ENCODE measurements at places on chromosomes 3 and 15. TPM values are rescaled to one million over a fixed set of nuclear protein-coding genes. Genes with fewer than 3 reads are reported as not detected.

DNA sequence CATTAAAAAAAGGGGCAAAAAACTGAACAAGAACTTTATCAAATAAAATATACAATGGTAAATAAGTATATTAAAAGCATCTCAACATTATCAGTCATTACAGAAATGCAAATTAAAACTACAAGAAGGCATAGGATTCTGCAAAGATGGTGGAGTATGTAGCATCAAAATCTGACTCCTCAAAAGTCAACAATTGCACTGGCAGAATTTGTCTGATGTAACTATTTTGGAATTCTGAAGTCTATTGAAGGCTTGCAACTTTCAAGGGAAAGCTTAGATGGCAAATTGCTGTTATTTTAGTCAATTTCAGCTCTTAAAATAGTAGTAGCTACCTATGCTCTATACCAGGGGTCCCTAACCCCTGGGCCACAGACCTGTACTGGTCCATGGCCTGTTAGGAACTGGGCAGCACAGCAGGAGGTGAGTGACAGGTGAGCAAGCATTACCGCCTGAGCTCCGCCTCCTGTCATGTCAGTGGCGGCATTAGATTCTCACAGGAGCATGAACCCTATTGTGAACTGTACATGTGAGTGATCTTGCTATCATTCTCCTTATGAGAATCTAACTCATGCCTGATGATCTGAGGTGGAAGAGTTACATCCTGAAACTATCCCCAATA lies 107.6 kb downstream of the TGFBR2 start:
- H3K36me3 ChIP-seq = no peaks in the 10 kb centered on the region
- DNase-seq = no peak
- no peaks in the 10 kb centered on the region for H3K27me3 ChIP-seq
- H3K4me1 ChIP-seq = no peaks in the 10 kb centered on the region

GRCh38 chr15:71538181-71538580 lies 272.2 kb upstream of the NR2E3 start:
- no peak overlapping the region for H3K27ac ChIP-seq
- no peak overlapping the region for H3K4me3 ChIP-seq
- DNase-seq = no peak
- H3K4me1 ChIP-seq = no peaks in the 10 kb centered on the region
- H3K27me3 ChIP-seq = no peaks in the 10 kb centered on the region
- no peaks in the 10 kb centered on the region for H3K36me3 ChIP-seq

DNA sequence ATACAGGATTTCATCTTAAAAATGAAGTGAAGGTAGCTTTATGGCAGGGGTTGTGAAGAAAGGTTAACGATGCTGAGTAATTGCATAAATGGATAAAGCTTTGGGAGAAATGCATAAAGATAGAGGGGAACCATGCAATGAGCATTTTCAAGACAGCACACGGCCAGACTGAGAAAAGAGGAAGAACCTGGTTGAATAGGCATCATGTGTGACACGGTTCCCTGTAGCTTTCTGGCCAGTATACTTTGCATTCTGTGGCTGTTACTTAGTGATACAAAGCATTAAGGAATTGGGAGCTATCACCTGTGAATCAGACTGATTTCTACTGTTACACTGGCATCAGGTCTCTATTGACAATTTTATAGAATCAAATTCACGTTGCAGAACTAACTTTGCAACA lies 33.3 kb downstream of the NR2C2 start:
- no peak overlapping the region for H3K27ac ChIP-seq
- H3K27me3 ChIP-seq = no peaks in the 10 kb centered on the region
- H3K4me1 ChIP-seq = no peaks in the 10 kb centered on the region
- DNase-seq = no peak
- H3K4me3 ChIP-seq = no peak overlapping the region
- peaks cover 10% of the 10 kb centered on the region for H3K36me3 ChIP-seq

DNA sequence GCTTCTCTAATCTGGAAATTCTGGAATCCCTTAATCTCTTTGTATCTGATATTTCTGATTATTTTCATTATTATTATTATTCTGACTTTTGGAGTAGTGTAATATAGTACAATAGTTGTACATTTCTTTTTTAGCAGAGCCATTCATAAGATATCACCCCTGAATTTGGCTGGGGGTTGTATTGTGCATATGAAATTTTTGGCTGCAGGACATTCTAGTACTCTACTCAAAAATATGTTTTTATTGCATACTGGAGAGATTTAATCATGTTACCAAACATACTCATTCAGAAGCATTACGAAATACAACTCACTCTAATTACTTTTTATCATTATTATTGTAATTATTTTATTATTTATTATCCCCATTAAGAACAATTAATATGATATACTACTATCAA lies 589.7 kb upstream of the KCNMB2 start:
- peaks cover 20% of the 10 kb centered on the region for H3K4me1 ChIP-seq
- no peaks in the 10 kb centered on the region for H3K36me3 ChIP-seq
- no peaks in the 10 kb centered on the region for H3K27me3 ChIP-seq
- H3K27ac ChIP-seq = no peak overlapping the region
- H3K4me3 ChIP-seq = no peak overlapping the region
- no peak for DNase-seq

DNA sequence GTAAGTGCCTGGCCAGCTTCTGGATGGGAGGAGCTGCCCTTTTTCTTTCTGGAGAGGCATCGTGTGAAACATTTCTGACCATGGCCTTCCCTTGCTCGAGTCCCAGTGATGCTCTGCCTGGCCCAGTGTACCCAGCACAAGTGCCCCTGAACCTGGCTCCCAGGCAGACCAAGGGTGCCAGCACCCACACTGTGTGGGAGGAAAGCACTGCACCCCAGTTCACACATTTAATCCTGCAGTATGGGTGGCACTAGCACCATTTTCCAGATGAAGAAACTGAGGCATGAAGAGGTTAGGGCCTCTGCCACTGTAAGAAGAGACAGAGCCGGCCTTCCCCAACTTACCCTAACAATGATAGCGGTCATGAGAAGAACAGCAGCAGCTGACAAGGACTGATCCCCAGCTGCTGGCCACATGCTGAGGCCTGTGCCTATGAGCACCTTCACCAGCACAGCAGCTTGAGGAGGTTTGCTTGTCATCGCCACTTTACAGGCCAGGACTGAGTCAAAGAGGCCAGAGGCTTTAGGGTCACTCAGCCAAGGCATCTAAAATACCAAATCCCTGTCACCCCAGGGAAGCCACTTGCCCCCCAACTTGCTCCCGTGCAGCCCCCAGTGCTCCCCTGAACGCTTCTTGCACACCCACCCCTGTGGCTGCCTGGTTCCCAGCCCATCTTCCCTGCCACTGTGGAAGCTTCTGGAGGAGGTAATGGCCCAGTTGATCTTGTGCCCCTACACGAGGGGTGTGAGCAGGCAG lies 15.0 kb downstream of the PRR23E start:
- no peaks in the 10 kb centered on the region for H3K4me1 ChIP-seq
- H3K27me3 ChIP-seq = no peaks in the 10 kb centered on the region
- H3K36me3 ChIP-seq = no peaks in the 10 kb centered on the region
- no peak for DNase-seq
- no peak overlapping the region for H3K4me3 ChIP-seq

GRCh38 chr3:38545550-38545949 lies 49.4 kb downstream of the EXOG start:
- H3K4me1 ChIP-seq = no peaks in the 10 kb centered on the region
- H3K36me3 ChIP-seq = no peaks in the 10 kb centered on the region
- no peak overlapping the region for H3K4me3 ChIP-seq
- H3K27ac ChIP-seq = no peak overlapping the region
- H3K27me3 ChIP-seq = no peaks in the 10 kb centered on the region

DNA sequence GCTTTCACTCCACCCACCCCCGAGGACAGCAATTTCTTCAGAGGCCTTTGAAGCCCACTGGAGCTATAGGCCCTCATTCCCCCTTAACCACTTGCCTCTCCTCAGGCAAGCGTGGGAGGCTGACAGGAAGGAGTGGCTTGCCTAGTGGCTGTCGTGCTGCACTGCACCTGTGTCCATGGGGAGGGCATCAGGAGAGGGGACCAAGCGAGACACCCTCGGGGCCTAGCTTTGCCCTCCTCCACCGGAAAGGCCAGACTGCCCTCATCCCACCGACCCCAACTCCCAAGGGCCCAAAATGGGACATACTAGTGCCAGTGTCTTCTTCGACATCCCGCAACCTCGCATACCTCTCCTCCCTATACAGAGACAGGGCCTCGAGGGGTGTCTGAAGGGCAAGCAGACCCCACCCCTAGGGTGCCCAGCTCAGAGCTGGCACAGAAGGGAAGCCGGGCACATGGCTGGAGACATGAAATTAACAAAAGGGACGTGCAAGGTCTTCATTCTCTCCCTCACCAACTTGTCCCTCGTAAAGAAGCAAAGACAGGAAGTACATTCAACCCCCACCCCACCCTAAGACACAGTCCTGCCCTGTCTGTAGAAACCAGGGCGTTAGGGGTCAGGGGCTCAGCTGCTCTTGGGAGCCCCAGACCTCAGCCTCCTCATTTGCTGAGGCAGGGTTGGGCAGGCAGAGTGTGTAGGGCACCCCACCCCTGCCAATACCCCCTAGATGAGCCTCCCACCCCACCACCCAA lies 24.3 kb downstream of the VIPR1 start:
- H3K4me3 ChIP-seq = no peak overlapping the region
- peak overlapping the region; percentile 55 for H3K27ac ChIP-seq
- peaks cover 80% of the 10 kb centered on the region for H3K4me1 ChIP-seq

DNA sequence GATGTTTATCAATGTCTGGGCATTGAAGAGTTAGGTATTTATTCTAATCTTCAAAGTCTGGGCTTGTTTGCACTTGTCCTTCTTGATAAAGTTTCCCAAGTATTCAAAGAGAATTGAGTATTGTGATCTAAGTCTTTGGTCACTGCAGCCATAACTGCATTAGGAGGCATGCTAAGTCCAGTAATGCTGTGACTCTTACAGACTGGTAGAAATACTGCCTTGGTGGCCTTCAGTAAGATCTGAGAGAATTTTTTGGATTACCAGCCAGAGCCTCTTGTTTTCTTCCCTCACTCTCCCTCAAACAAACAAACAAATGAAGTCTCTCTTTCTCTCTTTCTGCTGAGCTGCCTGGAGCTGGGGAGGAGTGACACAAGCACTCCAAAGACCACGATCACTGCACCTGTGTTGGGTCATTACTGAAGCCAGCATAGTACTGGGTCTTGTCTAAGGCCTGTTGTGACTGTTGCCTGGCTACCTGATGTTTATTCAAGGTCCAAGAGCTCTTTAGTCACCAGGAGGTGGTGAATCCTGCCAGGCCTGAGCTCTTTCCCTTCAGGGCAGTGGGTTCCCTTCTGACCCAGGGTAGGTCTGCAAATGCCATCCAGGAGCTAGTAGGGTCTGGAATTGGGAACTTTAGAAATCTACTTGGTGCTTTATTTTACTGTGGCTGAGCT lies 14.8 kb upstream of the RBP2 start:
- H3K4me3 ChIP-seq = no peak overlapping the region
- H3K36me3 ChIP-seq = no peaks in the 10 kb centered on the region
- H3K4me1 ChIP-seq = no peaks in the 10 kb centered on the region
- H3K27me3 ChIP-seq = no peaks in the 10 kb centered on the region
- DNase-seq = no peak

DNA sequence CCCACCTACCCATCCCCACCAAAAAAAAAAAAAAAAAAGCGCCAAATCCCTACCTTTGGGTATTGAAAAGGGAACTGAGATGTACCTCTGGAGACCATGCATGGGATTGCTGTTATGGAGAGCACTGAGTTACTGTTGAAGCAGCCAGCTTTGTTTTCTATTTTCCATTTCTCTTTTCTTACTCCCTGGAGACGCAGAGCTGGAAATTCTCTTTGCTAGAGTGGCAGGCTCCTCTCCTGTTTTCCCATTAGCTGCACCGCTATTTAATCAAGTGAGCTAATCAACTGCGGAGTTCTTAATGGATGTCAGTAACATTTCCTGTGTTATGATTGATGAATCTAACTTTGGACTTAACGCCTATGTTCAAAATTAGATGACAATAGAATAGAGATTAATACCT lies 136.1 kb upstream of the LMCD1 start:
- no peaks in the 10 kb centered on the region for H3K4me1 ChIP-seq
- no peak for DNase-seq
- no peaks in the 10 kb centered on the region for H3K36me3 ChIP-seq
- H3K27ac ChIP-seq = no peak overlapping the region
- H3K4me3 ChIP-seq = no peak overlapping the region

DNA sequence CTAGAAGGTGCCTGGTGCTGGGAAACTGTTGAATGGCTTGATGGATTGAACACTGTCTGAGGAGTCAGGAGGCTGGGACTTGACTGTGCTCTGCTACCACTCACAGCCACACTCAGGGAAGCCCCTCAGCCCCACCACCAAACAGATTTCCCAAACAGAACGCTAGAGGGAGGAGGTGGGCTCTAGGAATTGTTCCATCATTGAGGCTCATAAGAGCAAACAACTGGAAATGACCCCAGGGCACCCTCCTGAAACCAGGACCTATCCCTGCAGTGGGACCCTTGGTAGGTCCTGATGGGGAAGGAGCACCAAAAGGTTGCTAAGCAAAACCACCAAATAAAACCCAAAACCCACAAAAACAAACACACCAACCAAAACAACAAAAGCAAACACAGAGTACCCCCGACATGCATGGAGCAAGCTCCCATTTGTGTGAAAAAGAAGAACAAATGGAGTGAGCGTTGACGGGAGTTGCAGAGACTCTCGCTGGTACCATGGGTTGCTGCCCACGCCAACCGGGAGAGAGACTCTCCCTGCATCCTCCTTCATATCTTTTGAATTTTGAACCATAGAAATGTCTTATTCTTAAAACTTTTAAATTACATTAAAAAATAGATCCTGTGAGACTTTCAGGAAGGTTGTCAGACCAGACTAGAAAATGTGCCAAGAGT lies 45.6 kb downstream of the ABTB1 start:
- no peak overlapping the region for H3K27ac ChIP-seq
- H3K27me3 ChIP-seq = peaks cover 6% of the 10 kb centered on the region
- H3K36me3 ChIP-seq = no peaks in the 10 kb centered on the region
- no peak overlapping the region for H3K4me3 ChIP-seq

DNA sequence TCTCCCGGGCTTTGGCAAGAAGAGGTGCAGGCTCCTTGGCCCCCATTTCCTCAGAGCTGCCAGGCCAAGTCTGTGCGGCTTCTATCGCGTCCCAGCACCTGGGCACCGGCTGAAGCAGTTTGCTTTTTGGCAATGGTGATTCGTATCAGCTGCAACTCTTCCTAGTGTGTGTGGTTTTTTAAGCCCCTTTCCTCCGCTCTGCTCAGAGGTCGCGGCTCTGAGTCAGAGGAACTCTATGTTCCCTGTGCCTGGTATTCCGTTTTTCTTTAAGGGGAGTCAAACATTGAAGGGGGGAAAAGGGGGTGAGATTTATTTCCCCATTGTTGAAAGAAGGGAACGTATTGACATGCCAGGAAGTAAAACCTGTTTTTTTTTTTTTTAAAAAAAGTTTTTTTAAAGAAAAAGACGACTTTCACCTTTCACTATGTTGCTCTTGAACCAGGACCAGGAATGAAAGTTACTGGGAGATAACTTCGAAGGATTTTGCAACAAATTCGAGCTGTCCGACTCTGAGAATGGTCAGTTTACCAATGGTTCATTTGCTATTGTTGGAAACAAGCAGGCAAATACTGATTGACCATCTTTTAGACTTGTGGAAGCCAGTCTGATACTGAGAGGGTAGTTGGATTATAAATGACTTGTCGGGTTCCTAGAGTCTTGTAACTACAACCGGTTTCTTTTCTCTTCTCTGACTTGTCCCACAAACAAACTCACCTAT lies 1.1 kb downstream of the ARMC8 start:
- H3K27me3 ChIP-seq = no peaks in the 10 kb centered on the region
- peak overlapping the region; percentile 72 for H3K27ac ChIP-seq
- no peaks in the 10 kb centered on the region for H3K36me3 ChIP-seq
- DNase-seq = no peak

The ZPLD1 gene
- total RNA-seq = not detected

The OR5K2 gene
- not detected for total RNA-seq

The ZWILCH gene
- 7.2 TPM for total RNA-seq

The BFSP2 gene
- not detected for total RNA-seq

The LRRC34 gene
- total RNA-seq = 0.52 TPM

The UBE2E2 gene
- 14.1 TPM for total RNA-seq

The PRICKLE2 gene
- not detected for total RNA-seq

All from CD4-positive, alpha-beta T cell (primary cell).